ENCODE measurements at places on chromosomes 3 and 15. TPM values are rescaled to one million over a fixed set of nuclear protein-coding genes. Genes with fewer than 3 reads are reported as not detected.
A peak's percentile ranks its signal among the peaks of the same experiment; 100 is the strongest.

DNA sequence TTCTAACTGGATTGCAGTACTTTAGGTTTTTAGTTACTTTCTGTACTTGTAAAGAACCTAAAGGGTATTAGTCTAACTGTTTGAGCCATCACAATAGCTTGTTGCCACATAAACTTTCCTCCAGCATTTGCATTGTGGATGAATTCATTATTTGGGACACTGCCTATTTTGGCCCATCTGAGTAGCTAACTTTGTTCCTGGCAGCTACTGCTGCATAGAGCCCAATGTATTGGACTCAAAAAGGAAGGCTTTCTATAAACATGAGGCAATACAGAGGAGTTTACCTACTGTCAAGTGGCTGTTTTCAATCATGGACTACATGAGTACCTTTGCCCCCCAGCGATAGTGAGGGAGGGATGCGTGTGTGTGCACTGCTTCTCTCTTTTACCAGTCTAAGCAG is 1.9 kb downstream of the ROBO2 start:
- no peak for DNase-seq

- no peak for DNase-seq
Measured at GRCh38 chr3:124768812-124769211, 38.6 kb downstream of the UMPS start.

Gene CD276
- total RNA-seq, result 33.1 TPM

Gene MESP1
- total RNA-seq, result under 0.01 TPM

DNA sequence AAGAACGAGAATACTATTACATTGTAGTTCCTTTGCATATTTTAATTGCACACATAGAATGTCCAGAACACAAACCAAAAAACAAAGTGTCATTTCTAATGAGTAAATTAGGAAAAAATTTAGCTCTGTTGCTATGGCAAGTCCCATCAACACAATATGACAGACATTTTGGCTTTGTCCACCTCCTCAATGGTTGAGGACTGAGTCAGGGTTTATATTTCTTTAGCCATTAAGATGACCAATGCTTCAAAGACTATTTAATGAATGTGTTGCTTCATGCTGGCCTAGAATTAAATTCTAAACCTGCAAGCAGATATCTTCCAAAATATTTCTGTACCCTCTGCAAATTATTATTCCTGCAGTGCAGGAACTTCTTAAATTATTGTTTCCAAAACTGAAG is 719.2 kb downstream of the NTRK3 start:
- DNase-seq, result no peak

Gene DUOXA1
- total RNA-seq, result not detected

DNA sequence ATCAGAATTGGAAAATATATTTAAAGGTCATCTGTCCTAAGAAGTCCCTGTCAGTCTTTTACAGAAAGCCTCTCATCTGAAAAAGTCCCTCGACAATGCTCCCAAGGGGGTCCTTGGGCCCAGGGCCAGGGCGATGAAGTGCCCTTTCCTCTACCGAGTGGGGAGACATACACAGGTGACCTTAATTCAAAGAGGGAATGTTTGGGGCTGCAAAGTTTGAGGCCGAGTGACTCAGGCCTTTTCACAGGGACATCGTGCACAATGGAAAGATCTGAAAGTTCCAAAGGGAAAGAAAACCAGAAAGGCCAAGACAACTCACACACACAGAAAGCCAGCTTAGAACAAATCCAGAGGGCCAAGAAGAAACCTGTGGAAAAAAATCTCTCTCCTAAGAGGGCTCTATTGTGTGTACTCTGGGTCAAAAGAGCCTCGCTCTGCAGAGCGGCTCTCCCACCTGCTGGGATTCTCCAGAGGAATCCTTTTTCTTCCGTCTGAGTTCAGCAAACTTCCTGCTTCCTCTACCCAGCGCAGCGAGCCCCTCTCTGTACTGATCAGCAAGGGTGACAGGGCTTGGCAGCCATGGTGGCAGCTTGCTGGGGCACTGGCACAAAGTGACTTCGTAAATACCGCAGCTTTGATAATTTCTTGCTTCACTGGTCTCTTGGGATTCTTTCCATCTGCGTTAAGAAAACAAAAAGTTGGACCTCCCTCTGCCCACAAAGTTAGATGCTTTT is 259.1 kb downstream of the OPA1 start:
- DNase-seq, result peak; percentile 26

DNA sequence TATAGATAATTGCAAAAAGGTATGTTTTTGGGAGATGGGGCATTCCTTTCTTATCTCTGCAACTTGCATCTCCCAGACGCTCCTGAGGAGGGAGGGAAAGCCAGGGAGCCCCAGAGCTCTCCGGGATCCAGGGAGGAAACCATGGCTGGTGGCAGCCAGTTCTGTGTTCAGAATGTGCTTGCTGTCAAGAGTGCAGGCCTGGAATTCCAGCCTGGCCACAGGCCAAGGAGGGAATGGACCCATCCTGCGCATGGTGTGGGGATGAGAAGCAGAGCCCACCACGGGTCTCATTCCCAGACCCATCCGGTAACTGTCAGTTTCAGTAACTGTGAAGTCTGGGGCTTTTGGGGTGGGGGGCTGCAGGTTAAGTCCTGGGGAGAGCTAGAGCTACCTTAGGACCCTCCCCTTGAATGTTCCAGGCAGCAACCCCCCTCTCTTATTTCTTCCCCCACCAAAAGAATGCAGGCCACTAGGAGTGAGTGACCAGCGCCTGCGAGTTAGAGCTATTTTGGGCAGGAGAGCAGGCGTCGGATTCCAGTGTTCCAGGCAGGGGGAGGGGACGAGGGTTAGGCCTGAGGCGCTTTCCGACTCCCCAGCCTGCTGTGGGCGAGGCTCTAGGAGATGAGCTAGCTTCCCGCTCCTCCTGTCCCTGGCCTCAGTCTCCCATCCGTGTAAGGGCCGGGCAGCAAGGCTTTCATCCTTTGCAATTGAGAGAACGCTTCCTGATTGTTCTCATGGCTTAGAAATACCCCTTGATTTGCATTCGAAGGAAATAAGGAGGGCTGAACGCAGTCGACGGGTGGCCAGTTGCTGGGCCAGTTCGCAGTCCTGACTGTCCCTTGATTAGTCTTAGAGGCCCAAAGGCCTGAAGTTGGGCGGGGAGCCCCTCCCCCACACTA is 781 bp upstream of the DAG1 start:
- DNase-seq, result no peak

DNA sequence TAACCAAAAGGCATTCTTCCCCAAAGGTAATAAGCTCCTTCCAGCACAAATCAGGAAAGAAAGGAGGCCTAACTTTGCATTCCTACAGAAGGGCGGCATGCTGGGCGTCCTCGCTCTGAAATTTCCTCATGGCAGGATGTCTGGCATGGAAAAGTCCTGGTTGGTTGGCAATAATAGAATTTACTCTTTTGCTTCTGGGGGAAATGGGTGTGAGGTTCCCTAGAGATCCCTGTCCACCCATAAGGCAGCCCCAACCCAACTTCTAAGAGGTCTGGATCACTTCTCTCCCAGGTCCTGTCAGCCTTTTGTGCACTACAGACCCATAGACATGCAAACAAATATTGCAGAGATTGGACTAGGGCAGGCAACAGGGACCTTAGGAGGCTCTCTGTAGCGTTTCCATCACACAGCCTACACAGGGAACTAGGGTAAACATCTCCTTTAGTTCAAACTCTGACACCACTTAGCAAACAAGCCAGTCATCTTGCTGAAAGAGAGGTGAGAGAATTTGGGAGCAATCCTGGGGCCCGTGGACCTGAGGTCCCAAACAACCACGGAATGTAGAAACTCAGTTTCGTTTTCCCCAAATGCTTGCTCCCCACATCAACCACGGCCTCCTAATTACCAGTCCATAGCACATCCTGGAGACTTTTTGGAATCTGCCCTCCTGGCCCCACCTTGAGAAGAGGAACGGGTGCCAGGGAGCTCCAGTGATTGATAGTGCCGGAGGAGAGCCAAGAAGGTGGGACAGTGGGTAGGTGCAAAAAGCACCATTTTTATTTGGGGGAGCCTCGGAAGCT is 2.1 kb downstream of the ZIC4 start:
- DNase-seq, result no peak

- DNase-seq, result peak; percentile 71
Measured at GRCh38 chr3:24185738-24186384, 240.8 kb downstream of the NR1D2 start.

Gene CFAP20DC
- 0.77 TPM for total RNA-seq

DNA sequence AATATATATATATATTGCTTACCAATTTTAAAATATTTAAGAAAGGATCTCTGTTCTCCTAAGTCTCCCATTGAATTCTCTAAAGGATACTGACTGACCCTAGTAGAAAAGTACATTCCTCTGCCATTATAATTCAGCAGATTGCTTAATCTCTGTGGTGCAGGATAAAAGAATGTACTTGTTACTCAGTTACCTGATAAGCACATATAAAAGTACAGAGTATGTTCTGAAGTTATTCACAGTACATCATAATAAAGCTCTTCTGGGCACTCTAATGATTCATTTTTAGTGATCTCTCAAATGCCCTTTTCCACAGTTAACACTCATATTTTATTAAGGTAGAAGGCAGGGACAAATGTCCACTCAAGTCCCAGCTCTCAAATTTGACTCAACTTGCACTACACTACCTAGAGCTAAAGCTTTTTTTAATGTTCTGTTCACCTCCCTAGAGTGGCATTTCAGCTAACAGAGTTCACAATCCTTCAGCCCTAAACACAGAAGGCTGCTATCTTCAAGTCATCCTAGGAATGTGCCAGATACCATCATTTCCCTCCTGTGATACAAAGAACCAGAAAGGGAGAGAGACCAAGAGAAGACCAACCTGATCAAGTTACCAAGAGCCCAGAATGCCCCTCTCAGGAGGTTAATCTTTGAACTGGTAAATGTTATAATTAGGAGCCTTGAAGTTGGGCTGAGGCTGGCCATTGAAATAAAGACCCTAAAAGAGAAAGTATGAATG is 53.3 kb downstream of the MEIS2 start:
- DNase-seq, result no peak

- no peak for DNase-seq
Measured at GRCh38 chr3:123817413-123817812, 66.7 kb downstream of the MYLK start.

DNA sequence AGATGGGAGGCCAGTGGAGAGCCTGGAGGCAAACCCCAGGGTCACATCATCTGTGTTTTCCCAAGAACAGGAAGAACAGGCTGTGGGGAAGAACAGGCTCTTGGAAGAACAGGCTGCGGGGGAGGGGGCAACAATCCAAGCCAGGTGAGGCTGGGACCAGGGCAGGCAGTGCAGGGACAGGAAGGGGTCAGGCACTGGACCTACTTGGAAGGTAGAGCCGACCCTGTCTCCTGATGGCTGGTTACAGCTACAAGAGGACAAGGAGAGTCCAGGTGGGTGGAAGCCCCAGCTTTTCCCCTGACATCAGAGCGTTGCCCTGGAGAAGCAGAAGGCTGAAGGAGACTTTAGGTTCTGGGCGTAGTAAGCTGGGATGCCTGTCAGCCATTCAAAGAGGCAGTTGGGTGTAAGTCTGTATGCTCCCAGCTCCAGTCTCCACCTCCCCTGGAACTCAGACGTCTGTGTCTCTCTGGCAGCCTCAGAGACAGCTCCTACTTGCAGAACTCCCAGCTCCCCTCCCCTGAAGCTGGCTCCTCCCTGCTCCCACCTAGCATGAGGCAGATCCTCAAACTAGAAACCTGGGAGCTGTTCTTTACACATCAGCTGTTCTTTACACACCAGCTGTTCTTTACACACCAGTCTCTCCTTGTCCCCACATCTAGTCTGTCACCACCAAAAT is 130.9 kb downstream of the DNAJB8 start:
- DNase-seq, result no peak

DNA sequence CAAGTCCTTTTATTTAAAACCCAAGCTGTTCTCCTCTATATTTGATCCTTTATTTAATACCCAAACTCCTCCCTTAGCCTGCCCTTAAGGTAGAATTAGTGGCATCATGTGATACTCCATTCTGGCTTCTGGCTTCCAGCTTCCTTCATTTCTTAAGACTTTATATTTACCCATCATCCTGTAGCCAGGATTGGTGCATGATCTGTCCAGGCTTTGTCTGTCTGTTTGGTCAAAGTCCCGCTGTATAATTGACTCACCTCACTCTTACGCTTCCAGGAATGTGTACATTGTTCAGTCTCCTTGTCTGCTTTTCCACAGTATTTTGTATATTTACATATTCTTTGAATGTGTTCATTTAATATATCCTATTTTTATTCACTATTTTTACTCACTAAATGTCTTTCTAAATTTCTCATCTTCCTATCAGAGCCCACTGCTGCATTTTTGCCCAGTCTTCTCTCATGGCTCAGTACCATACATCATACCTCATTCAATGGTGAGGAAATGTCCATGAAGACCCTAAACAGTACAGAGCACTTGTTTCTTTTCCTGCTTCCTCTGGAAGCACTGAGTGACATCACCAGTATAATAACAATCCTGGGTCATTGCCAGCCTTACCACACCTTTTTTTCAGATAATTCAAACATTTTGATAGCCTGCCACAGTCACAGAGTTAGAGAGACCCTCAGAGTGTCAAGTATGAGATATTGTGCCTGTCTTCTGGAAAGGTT is 31.5 kb downstream of the TMEM108 start:
- DNase-seq, result no peak

Gene AHSG
- under 0.01 TPM for total RNA-seq

GRCh38 chr3:75248974-75249373 is 415.2 kb upstream of the FRG2C start:
- DNase-seq, result no peak

Gene KBTBD12
- total RNA-seq, result not detected

Gene DNAJB8
- not detected for total RNA-seq

Gene CAND2
- 1.8 TPM for total RNA-seq

Gene TLR9
- not detected for total RNA-seq

DNA sequence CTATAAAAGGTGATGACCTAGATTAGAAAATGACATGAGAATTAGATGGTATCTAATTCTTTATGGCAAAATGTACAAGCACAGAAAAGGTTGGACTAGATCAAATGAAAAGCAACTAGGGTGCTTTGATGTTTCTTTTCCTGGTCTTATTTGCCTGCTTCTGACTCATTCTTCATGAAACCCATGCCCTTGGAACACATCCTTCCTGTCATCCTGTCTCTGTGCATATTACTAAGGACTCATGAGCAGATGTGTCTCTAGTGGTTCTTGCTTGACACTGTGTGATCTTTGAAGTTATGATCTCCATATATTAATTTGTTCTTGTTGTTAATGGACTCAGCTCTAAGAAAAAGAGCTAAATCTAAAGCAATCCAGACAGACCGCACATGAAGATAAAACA is 314.0 kb downstream of the ERC2 start:
- DNase-seq, result no peak

Gene FAM174B
- total RNA-seq, result 87.6 TPM

Gene ZDHHC3
- 94.1 TPM for total RNA-seq

DNA sequence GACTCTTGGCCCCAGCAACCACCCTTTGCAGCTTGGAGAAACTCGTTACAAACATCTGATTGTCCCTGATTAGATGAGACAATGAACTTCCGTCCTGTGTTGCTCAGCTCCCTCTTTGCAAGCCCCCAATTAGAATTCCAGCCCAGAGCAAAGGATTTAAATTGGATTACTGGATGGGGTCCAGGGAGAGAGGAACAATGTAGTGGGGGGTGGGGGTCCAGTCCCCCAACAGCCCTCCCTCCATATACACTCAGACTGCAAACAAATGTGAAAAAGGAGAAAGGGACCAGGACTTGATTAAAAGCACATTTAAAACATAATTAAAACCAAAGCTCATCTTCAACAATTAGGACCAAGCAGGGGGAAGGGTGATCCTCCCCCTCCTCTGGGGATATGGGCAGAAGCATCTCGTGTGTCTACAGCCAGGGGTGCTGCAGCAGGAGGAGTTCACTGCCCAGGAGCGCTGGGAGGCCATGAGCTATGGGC is 71.7 kb upstream of the TMEM115 start:
- DNase-seq, result no peak
